Effector memory CD4-positive, alpha-beta T cell (primary cell): ENCODE measurements at places on chromosomes 3 and 15.

DNA sequence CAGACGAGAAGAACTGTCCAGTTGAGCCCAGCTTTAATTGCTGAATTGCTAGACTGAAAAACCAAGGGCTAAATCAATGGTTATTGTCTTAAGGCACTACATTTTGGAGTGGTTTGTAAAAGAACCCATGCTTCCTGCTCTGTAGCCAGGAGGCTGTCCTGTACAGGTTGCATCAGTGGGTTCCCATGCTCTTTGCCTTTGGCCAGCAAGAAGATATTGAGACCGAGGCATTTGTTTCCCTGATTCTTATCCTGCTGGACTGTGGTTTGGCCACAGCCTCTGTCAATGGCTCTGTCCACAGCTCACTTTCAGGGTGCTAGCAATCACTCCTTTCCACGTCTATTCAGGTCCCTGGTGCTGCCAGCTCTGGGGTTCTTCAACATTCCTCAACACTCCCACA is 89.6 kb downstream of the FAM43A start:
- DNase-seq, result no peak
- no peaks in the 10 kb centered on the region for H3K4me1 ChIP-seq
- no peak overlapping the region for H3K27ac ChIP-seq
- no peak overlapping the region for H3K4me3 ChIP-seq
- peaks cover 4% of the 10 kb centered on the region for H3K27me3 ChIP-seq
- H3K36me3 ChIP-seq, result no peaks in the 10 kb centered on the region

DNA sequence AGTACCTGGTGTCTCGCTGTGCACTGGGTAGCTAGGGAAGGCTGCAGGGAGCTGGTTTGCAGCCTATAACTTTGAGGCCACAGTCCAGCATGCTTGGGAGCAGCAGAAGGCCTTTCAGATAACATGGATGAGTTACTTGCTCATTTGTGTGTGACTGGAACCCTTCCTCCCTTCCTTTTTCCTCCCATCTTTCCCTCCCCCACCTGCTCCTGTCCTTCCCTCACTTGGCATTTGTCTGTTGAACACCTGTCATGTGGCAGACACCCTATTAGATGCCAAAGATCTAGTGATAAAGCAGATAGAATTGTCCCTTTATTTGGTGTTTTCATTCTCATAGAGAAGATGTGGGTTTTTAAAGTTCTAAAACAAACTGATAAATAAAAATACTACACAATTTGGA is 71.6 kb downstream of the LRTM1 start:
- H3K27ac ChIP-seq, result no peak overlapping the region
- H3K4me1 ChIP-seq, result no peaks in the 10 kb centered on the region
- H3K4me3 ChIP-seq, result no peak overlapping the region
- DNase-seq, result no peak
- no peaks in the 10 kb centered on the region for H3K27me3 ChIP-seq
- H3K36me3 ChIP-seq, result no peaks in the 10 kb centered on the region

DNA sequence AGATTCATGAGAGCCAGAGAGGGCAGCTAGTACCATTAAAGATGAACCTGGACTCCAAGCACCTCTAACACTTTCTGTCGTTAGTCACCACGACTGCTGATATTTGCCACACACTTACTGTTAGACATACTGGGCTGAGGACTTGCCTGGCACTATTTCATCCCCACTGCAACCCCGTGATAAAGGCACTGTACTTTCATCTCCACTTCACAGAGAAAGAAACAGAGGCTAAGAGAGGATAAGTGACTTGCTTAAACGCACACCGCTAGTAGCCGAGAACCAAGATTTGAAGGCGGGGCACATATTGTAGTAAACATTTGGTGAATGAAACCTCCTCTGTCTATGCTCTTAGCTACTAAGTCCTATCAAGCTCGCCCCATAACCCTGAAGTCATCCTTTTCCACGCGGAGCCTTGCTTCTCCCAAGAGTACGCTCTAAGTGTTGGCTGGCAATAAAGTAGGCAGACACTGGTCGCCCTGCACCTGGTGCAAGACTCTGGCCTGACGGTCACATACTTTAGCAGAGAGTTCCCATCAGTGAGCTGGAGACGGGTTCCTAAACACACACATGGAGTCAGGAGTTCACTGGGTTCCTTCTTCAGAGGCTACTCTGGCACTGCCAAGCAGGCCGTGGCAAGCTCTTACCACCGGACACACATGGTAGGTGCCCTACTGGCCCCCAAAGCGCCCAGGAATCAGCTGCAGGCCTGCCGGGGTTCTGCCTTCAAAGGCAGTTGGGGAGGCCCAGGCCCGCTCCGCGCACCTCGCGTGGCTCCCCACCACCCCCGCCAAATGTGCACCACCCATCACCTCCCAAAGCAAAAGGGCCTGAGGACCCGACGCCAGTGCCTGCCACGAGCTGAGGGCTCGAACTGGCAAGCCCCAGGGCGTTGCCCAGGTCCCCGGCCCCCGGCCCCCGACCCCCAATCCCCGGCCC is 951 bp downstream of the POMGNT2 start:
- no peak overlapping the region for H3K27ac ChIP-seq
- H3K36me3 ChIP-seq, result no peaks in the 10 kb centered on the region
- peaks cover 13% of the 10 kb centered on the region for H3K4me1 ChIP-seq
- no peaks in the 10 kb centered on the region for H3K27me3 ChIP-seq

- no peak overlapping the region for H3K27ac ChIP-seq
- H3K4me3 ChIP-seq, result no peak overlapping the region
- no peaks in the 10 kb centered on the region for H3K36me3 ChIP-seq
- H3K4me1 ChIP-seq, result no peaks in the 10 kb centered on the region
- H3K27me3 ChIP-seq, result no peaks in the 10 kb centered on the region
These were observed 8.2 kb downstream of the CHST14 start for GRCh38 chr15:40479024-40479423.

DNA sequence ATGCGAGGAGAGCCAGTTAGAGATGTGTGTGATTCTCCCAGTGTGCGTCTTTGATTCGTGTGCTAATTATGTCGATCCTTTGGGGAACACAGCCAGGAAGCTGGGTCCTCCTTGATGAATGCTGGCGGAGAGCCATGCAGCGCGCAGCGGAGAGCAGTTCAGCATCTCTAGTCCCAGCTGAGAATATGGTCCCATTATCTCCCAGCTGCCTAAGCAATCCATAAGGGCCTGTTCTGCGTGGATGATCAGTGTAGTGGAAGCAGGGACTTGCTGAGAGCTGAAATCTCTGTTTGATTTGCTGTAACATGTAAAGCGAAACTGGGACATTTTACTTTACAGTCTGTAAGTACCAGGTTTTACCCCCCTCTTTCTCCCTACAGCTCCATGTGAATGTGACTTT is 412.7 kb downstream of the CNTN4 start:
- no peak overlapping the region for H3K4me3 ChIP-seq
- H3K27me3 ChIP-seq, result no peaks in the 10 kb centered on the region
- H3K4me1 ChIP-seq, result no peaks in the 10 kb centered on the region

DNA sequence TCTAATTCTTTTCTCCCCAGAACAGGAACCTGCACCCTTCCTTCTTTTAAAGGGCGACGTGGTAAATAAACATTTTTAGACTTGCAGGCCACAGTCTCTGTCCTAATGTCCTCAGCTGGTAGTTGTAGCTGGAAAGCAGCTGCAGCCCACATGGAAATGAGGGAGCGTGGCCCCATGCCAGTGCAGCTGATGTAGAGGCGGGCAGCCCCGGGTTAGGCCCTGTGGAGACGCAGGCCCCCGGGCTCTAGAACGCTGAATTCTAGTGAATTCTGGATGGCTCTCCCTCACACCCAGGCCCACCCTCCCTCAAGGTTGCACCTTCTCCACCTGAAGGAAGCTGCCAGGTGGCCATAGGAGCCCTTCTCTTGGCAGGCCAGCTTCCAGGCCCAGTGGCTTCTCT is 52.3 kb downstream of the PGPEP1L start:
- DNase-seq, result no peak
- H3K27me3 ChIP-seq, result no peaks in the 10 kb centered on the region
- H3K4me1 ChIP-seq, result no peaks in the 10 kb centered on the region

DNA sequence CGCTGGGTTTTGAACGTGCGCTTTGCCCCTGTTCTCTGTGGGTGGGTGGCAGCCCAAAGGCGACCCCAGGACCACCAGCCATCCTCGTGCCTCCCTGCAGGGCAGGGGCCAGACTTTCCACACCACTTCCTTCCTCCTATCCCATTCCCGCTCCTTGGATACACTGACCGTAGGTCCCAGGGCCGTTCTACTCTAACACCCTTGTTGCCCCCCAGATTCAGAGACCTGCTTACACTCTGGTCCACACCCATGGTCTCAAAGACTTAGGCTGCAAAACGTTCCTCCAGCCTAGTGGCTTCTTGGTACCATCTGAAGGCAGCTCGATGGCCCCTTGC is 318 bp upstream of the DCLK3 start:
- no peak overlapping the region for H3K27ac ChIP-seq
- H3K36me3 ChIP-seq, result no peaks in the 10 kb centered on the region
- no peaks in the 10 kb centered on the region for H3K4me1 ChIP-seq
- H3K4me3 ChIP-seq, result no peak overlapping the region
- peaks cover 3% of the 10 kb centered on the region for H3K27me3 ChIP-seq
- no peak for DNase-seq

- no peaks in the 10 kb centered on the region for H3K36me3 ChIP-seq
- H3K27me3 ChIP-seq, result no peaks in the 10 kb centered on the region
- no peak overlapping the region for H3K27ac ChIP-seq
- H3K4me1 ChIP-seq, result no peaks in the 10 kb centered on the region
- DNase-seq, result no peak
These were observed 92.0 kb upstream of the CCDC54 start for GRCh38 chr3:107285197-107285596.

GRCh38 chr3:159458982-159459381 is 529.7 kb upstream of the IL12A start:
- no peak overlapping the region for H3K4me3 ChIP-seq
- no peaks in the 10 kb centered on the region for H3K27me3 ChIP-seq
- H3K36me3 ChIP-seq, result no peaks in the 10 kb centered on the region
- H3K4me1 ChIP-seq, result no peaks in the 10 kb centered on the region
- DNase-seq, result no peak
- no peak overlapping the region for H3K27ac ChIP-seq

DNA sequence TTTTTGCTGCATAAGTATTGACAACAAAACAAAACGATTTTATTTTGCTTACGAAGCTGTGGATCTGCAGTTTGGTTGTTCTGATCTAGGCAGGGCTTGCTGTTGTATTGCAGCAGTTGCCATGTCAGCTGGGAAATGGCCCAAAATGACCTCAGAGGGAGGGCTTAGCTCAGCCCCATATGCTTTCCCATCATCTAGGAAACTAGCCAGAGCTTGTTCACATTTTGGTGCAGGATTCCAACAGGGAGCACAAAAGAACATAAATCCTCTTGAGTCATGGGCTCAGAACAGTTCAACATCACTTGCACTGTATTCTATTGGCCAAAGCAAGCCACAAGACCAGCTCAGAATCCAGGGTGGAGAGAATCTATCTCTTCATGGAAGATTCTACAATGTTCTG is 42.2 kb upstream of the ROBO2 start:
- DNase-seq, result no peak
- H3K4me1 ChIP-seq, result no peaks in the 10 kb centered on the region
- H3K4me3 ChIP-seq, result no peak overlapping the region
- H3K27me3 ChIP-seq, result no peaks in the 10 kb centered on the region
- H3K36me3 ChIP-seq, result no peaks in the 10 kb centered on the region

DNA sequence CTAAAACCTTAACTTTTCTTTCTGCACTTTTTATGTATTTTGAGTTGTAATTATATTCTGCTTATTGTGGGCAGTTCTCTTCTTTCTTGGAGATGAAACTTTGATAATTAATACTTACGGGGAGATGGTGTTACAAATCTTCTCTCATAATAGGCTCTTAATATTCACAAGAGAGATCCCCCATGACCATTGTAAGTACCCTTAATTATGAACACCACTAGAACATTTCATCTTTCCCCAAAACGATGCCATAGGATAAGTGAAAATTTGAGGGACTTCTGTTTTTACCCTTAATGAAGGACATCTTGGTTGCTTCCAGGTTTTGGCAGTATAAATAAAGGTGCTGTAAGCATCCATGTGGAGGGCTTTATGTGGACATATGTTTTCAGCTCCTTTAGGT is 60.7 kb downstream of the PIAS1 start:
- no peaks in the 10 kb centered on the region for H3K27me3 ChIP-seq
- no peak overlapping the region for H3K27ac ChIP-seq
- H3K4me1 ChIP-seq, result peaks cover 17% of the 10 kb centered on the region
- no peak overlapping the region for H3K4me3 ChIP-seq

DNA sequence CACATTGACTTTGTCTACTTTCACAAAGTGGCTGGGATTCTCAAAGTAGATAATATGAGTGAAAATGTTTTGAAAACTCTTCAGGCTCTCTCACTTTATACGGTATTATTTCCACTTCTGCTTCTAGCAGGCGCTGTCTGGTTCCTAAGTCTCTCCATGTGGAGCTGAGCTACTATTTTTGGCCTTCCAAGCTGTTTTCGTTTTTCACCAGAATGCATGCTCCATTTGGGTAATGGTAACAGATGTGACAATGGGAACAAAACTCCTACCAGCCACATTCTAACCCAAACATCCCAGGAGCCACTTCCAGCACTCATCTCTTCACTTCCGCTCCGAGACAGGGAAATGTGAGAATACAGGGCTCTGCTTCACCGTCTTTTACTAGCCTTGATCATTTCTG is 586.7 kb downstream of the NTRK3 start:
- H3K27ac ChIP-seq, result no peak overlapping the region
- H3K4me3 ChIP-seq, result no peak overlapping the region
- no peaks in the 10 kb centered on the region for H3K4me1 ChIP-seq
- no peaks in the 10 kb centered on the region for H3K27me3 ChIP-seq
- DNase-seq, result no peak
